ENCODE measurements at places on chromosomes 6 and 20.

GRCh38 chr6:108203189-108204112 lies 37.6 kb downstream of the NR2E1 start:
- DNase-seq: no peak

GRCh38 chr6:98831959-98832283 lies 2.5 kb upstream of the POU3F2 start:
- no peak for DNase-seq

DNA sequence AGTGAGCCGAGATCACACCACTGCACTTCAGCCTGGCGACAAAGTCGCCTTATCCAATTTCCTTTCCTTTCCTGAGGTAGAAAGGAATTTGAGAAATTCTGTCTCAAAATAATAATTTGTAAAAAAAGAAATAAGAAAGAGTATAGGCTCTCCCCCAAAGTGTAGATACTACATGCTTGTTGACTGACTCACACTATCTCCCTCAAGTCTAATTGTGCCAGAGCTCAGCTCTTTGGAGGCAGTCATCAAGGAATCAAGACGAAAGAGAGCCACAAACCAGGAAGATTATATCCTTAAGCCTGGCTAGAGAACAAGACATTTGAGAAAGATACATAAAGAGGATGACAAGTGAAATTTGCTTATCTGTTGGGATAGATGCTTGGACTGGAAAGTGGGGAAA lies 3.7 kb upstream of the FKBPL start:
- DNase-seq: no peak

DNA sequence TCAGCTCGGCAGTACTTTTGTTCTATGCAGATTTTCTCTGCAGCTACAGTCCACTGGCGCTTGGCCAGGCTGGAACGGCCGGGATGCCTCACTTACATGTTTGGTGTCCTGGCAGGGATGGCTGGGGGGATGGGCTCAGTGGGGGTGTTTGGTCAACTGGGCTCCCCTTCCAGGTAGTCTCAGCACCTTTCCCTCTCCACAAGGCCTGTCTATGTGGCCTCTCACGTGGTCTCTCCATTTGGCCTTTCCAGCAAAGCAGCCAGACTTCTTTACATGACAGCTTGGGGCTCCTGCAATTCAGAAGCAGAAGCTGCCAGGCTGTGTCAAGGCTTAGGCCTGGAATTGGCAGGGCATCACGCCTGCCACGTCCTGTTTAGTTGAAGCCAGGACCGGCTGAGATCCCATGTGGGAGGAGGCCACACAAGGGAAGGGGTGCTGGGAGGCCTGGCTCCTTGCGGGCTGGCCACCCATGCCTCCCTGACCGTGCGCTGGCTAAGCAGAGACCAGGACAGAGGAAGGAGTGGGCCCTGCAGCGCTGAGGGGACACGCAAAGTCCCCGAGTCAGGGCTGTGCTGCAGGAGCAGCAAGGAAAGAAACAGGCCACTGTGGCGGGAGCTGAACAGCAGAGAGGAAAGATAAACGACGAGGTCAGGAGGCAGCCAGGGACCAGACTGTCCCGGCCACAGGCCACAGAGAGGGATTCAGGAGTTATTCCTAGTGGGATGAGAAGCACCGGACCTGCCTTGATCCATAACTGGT lies 38.9 kb downstream of the MGME1 start:
- DNase-seq: no peak

- peak; percentile 72 for DNase-seq
Measured at GRCh38 chr6:45710304-45710821, 305.3 kb downstream of the CLIC5 start.

Measured in fibroblast of mammary gland (primary cell).